ENCODE measurements at places on chromosomes 5 and 9.

- DNase-seq: no peak
Observed at GRCh38 chr9:124047251-124047672, 35.7 kb downstream of the LHX2 start.

DNA sequence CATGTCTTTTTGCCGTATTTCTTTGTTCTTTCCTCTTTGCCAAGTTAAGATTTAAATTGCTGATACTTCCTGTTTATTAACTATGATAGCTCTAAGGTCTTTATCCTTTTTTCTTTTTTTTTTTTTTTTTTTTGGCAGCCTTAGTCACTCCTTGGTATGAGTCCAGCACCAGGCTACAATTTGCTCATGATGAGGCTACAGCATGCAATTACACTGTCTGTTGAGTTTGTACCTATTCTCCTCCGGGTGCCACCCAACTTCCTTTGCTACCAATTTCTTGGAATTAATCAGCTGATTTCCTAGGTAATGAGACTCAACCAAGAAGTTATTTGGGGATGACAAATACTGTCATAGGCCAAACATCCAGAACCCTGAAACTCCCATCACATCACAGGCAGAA, 25.5 kb downstream of the ACTL7B start:
- no peak for DNase-seq

DNA sequence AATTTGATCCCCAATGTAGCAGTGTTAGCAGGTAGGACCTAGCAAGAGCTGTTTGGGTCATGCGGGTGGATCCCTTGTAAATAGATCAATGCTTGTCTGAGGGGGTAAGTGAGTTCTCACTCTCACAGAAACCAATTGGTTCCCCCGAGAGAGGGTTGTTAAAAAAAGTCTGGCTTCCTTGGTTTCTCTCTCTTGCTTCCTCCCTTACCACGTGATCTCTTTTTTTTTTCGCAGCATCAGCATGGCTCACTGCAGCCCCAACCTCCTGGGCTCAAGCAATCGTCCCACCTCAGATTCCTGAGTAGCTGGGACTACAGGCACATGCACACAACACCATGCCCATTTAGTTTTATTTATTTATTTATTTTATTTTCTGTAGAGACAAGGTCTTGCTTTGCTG, 26.4 kb downstream of the RAPGEF6 start:
- DNase-seq: no peak

GRCh38 chr5:52725808-52726207, 61.9 kb upstream of the ITGA1 start:
- DNase-seq: no peak

- DNase-seq: peak; percentile 4
Observed at GRCh38 chr9:117487555-117488175, 72.8 kb upstream of the ASTN2 start.

DNA sequence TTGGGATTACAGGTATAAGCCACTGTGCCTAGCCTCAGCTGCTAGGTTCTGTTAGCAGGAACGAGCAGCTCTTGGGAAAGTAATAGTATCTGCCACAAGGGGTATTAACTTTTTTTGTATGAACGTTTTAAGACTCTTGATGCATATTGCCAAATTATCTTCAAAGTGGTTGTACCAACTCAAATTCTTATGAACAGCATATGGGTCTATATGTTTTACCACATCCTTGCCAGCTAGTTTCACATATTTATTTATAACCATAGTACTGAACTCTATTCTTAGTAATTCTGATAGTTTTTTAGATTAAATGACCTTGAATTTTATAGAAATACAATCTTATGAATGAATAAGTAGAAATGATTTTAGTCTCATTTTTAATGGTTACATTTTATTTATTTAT, 80.9 kb downstream of the HSPA4 start:
- DNase-seq: no peak

GRCh38 chr5:62093411-62093810, 212.6 kb upstream of the KIF2A start:
- no peak for DNase-seq

- no peak for DNase-seq
Observed at GRCh38 chr5:151224372-151224771, 480 bp upstream of the CCDC69 start.

DNA sequence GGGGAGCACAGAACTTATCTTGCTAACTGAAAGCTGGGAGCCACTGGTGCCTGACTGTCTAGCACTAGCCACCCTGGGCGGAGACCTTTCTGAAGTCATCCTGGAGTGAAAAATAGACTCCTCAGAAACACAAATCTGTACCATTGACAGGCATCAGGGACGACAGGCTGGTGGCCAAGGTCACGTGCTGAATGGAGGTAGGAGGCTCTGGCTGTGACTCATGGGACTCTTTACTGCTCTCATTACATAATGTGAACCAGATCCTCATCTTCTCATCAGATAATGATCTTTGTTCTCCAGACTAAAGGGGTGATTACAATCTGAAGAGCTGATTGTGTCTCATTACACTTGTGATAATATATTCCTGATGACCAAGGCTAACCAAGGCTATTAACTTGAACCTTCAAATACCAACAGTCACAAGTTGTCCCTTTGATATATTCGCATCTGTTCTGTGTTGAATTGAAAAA, 91.8 kb downstream of the SEMA5A start:
- DNase-seq: no peak

- DNase-seq: peak; percentile 34
Observed at GRCh38 chr5:17817990-17818389, 183.7 kb downstream of the TAF11L14 start.

DNA sequence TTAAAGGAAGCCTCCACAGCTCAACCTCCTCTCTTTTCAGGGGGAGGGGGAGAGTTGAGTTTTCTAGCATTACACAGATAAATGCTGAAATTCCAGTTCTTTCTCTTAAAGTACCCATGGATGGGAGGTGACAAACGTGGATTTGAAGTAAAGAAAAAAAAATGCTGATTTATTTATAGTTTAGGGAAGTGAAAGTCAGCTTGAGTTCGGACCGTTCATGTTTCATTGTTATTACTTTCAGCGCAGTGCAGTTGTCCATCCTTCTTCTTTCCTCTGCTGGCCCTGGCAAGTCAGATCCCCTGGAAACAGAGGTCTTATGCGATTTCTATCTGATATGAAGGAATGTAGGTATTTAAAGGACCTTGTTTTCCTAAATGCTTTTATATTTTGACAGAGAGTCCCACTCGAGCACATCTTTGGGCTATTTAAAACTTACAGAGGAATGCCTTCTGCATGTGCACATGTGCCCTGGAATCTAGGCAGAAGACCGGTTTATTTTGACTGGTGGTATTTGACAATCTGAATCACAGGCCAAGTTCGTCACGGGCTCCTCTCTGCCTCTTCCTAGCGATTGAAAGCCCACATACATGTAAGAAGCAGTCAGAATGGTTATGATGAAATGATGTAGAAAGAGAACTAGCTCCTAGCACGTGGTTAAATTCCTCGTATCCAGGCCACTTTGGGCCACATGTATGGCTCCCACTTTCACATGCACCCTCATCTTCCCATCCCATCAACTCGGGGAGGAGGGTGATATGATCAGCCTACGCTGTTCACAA, 385.2 kb upstream of the KLF4 start:
- DNase-seq: no peak

- DNase-seq: peak; percentile 32
Observed at GRCh38 chr5:72951671-72952468, 4.0 kb upstream of the FCHO2 start.

DNA sequence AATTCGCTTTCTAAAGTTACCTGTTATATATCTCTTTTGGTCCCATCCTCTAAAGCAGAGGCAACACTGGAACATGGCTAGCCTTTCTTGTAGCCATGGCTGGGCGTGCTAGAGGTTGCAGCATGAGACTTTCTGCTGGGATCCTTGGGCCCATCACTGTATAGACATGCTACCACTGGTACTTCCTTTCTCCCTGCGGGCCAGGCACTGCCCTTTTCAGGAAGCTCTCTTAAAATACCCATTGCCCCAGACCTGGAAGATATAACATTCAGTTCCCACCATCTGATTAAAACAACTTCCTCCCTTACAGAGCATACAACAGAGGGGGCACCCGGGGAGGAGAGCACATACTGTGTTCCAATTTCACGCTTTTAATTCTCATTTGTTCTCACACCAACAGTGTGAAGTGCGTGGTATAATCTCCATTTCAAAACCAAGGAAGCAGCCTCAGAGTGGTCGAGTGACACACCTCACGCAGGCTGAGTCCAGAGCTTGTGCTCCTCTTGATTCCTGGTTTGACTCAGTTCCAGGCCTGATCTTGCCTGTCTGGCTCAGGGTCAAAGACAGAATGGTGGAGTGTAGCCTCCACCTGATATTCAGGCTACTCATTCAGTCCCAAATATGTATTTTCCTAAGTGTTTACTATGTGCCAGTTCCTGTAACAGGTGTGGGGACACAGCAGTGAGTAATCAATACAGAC, 22.6 kb downstream of the PTGS1 start:
- DNase-seq: no peak

DNA sequence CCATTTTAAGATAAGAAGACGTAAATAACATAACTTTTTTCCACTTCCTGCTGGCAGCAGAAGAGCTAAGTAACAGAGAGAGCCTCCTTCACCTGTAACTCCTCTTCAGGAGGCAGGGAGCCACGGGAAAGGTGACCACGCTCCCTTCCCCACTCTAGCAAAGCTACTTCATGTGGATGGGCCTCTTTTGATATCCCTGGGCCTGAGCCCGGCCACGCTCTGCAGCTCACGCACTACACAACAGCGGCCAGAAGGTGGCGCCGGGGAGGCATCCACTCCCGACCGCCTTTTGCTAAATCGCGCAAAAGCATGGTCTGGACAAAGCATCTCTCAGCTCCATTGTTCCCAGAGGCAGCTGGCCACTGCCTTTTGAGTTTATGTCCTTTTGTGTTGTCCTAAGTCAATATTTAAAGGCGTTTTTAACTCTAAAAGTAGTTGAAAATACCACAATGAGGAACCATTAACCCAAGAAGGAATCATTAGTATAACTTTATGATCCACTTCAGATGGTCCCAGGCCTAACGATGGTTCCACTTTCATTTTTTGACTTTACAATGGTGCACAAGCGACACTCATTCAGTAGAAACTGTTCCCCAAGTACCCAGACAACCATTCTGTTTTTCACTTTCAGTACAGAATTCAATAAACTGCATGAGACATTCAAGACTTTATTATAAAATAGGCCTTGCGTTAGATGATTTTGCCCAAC, 23.6 kb downstream of the CMBL start:
- DNase-seq: peak; percentile 28

GRCh38 chr5:66697796-66698564, 101.8 kb downstream of the MAST4 start:
- DNase-seq: no peak

GRCh38 chr5:149409268-149409948, 30.3 kb upstream of the IL17B start:
- no peak for DNase-seq

GRCh38 chr5:133824661-133825254, 143.7 kb downstream of the C5orf15 start:
- DNase-seq: no peak

Measured in fibroblast of skin of left biceps (primary cell).